CD4-positive, alpha-beta T cell (primary cell): ENCODE measurements at places on chromosomes 5 and 9.

DNA sequence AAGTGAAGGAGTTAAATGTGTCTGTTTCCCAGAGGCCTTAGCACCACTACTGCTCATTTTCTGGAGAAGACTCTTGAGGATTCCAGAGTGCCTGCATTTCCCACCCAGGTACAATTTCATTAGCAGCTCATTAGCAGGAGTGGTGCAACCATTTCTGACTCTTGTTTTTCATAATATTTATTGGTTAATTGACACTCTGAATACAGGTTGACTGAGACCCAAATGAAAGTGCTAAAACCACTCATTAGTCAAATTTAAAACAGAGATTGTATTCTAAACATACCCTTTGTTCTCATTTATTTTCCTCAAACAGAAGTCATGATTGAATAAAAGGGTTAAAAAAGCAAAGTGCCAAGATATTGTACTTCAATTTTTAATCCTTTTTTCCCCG is 134.5 kb downstream of the SIL1 start:
- no peak for DNase-seq

GRCh38 chr5:168055961-168056360 is 235.5 kb upstream of the WWC1 start:
- DNase-seq, result no peak

- DNase-seq, result no peak
These were observed 83.7 kb upstream of the ORM1 start for GRCh38 chr9:114238891-114239875.

DNA sequence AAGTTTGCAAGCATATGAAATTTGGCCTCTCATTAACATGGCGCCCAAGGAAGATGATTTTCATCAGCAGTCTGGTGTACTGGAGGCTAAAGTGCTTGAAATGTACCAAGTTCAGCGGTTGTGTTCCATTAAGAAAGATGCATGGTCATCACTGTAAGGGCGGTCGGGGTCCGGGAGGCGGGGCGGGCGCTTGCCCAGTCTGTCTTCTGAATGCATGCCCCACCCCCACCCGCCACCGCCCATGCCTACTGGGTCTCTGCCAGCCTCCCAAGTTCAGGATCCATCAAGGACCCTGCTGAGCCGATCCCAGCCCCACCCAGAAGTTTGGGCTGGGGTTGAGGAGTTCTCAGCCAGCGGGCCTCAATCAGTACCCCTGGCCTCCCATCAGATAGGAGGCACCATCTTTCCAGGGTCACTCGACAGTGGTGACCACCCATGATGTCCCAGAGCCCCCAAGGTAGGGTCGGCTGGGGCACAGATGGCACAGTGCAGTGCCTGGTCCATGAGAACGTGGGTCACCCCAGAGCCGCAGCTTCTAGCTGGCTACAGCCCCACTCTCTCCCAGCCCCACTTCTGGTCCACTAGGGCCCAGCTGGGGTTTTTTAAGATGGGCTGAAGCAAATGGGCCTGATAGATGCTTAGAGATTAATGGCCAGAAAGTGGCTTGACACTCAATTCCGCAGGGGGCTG is 24.4 kb upstream of the PRDM12 start:
- no peak for DNase-seq

- no peak for DNase-seq
These were observed 1826.2 kb upstream of the CDH6 start for GRCh38 chr5:29367176-29367833.

GRCh38 chr5:149227168-149227826 is 44.4 kb upstream of the AFAP1L1 start:
- no peak for DNase-seq

DNA sequence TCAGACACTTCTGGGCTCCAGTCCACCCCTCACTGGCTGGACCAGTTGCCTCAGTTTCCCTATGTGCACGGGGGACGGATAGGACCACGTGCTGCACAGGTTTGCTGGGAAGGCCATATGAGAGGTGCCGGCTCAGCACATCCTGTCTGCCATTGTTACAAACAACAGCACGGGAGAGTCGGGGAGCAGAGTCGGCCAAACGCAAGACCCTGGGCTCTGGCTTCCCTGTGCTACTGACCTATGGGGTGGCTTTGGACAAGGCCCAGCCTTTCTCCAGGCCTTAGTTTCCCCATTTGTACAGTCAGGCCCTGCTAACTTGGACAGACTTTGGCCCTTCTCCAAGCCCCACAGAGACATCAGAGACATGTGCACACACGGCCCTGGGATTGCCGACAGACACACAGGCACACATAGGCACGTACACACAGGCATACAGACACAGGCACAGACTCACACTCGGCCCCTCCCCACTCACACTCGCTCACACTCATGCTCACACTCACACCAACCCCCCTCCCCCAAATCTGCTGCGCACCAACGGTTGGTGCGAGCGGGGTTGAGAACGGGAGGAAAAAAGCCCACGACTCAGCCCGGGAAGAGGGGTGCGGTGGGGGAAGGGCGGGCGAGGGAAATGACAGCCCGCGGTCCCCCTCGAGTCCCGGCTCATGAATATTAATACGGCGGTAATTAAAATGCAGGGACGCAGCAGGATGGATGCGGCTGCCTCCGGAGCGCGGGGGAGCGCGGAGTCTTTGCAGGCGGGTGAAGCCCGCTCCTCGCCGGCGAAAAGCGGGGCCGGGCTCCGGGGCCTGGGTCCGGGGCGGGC is 133.0 kb downstream of the C9orf50 start:
- DNase-seq, result no peak

- DNase-seq, result no peak
These were observed 22.6 kb downstream of the CENPH start for GRCh38 chr5:69212022-69212421.

- DNase-seq, result no peak
These were observed 448.4 kb upstream of the ZNF608 start for GRCh38 chr5:125194883-125195282.

DNA sequence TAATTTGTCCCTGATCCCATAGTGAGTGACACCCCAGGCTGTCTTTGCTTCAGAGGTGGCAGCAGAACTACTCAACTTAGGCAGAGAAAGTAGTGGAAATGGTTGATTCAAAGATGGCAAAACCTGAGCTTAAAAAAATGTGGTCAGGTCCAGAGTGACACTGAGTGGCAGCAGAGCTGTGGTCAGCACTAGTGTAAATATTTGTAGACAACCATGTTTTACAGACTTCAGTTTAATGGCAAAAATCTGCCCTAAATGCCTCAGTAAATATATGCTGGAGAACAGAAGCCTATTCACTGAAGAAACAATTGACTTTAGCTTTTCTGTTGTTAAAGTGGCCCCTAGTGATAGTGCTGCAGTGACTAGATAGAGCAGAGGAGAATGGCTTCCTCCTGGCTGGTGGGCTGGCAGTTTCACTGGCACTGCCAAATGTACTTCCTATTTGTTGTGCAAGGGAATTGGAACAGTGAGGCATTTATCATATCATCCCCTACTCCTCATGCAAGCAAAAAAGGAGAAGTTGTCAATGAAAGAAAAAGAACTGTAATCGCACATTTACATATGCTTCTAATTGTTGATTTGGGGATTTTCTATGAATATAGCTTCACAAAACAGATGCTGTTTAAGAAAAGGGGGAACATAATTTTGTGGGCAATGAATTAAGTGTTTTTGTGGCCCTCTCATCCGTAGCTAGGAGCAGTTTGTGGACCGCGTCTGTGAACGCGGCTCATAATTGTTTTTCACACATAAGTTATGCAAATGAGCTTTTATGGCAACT is 12.0 kb downstream of the PBX3 start:
- DNase-seq, result no peak

DNA sequence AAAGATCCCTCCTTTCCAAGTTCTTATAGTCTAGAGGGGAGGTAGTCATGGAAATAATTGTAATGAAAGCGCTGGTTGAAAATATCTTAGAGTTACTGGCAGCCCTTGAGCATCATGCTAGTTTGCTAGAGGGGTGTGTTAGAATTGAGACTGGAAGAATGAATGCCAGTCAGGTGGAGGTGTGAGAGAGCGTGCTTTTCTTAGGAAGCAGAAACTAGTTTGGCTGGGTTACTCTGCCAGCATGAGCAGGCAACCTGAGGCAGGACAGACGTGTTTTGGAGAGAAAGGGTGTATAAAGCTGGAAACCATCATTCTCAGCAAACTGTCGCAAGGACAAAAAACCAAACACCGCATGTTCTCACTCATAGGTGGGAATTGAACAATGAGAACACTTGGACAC is 43.6 kb upstream of the DHFR start:
- DNase-seq, result no peak

DNA sequence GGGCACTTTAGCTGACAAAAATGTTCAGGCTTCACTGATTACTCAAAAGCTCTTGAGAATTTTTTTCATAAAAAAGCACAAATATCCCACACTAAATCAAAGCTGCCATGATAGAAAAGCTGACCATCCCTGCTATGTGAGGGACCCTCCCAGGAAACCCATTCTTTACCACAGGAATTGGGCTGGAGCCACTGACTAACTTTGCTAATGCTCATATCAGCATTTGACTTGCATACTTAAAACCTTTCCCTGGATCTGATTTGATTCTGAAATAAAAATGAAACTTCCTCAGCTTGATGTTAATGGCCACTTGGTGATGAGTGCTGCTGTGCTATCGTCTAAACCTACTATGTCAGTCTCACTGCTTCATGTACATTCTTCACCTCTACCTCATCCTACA is 243.6 kb downstream of the PRELID2 start:
- no peak for DNase-seq

DNA sequence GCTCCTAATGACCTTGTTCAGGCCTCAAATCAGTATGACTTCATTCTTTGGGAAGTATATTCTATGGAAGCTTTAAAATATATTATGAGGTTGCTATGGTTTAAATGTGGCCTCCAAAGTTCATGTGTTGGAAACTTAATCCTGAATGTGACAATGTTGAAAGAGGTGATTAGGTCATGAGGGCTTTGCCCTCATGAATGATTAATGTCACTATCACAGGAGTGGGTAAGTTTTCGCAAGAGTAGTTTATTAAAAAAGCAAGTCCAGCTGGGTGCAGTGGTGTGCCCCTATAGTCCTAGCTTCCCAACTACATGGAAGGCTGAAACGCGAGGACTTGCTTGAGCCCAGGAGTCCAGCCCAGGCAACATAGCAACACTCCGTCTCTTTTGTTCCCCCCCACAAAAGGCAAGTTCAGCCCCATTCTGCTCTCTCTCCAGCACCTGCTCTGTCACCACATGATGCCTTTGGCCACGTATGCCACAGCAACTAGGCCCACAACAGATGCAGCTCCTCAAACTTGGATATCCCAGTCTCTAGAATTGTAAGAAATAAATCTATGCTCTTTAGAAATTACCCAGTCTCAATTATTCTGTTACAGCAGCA is 105.3 kb downstream of the SIL1 start:
- DNase-seq, result no peak

DNA sequence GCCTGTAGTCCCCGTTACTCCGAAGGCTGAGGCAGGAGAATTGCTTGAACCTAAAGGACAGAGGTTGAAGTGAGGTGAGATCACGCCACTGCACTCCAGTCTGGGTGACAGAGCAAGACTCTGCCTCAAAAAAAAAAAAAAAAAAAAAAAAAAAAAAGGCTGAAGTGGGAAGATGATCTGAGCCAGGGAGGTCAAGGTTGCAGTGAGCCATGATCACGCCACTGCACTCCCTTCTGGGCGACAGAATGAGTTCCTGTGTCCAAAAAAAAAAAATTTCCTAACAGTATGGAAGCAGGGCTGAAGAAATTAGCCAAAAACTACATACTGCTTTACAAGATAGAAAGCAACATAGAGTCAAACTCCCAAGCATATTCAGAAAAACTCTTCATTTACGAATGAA is 132.8 kb downstream of the CPLANE1 start:
- DNase-seq, result no peak

DNA sequence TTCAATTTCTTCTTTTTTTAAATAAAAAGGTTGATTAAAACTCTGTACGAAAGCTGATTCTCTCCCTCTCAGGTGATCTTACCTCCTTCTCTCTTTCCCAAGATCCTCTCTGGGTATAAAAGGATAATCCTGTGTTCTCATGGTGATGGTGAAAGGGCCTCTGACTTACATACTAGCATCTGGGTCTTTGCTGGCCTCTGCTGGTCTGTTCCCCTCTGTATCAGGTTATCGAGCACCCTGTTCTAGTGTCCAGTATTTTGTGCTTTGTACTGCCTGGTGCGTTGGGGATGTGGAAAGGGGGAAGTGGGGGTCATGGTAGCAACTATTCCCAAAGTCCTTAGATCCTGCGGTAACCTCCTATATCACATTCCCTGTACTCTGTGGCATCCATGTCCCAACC is 328.9 kb downstream of the NR2F1-AS1 start:
- DNase-seq, result no peak

DNA sequence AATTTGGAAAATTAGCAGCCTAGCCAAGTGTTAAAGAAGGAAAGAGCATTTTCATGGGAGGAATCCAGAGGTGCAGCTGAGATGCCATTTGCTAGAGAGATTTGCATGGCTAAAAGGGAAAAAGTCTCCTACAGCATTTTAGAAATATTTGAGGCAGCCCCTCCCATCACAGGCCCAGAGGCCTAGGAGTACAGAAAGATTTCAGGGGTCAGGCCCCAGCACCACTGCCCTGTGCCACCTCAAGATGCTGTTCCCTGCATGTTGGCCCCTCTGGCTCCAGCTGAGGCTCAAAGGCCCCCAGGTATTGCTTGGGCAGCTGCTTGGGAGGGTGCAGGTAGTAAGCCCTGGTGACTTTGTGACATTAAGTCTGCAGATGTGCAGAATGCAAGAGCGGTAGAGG is 26.9 kb upstream of the NPR3 start:
- no peak for DNase-seq

DNA sequence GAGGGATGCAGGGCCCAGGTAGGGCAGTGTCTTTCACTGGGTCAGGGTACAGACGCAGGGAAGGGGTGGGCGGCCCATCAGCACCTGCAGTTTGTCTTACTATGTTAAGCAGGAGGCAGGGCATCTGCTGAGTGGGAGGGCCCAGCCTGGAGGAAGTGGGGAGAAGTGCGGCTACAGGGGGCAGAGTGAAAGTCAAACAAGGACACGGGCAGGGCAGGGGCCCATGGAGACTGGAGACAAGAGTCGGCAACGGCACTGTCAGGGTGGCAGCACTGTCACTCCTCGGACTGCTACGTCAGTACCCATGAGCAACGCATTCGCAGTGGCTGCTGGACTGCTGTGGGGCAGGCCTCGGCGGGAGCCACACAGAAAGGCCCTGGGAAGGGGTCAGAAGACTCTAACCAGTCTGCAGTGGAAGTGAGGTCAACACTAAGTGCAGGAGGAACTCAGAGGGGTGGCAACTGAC is 19.7 kb downstream of the CAMSAP1 start:
- peak; percentile 40 for DNase-seq

DNA sequence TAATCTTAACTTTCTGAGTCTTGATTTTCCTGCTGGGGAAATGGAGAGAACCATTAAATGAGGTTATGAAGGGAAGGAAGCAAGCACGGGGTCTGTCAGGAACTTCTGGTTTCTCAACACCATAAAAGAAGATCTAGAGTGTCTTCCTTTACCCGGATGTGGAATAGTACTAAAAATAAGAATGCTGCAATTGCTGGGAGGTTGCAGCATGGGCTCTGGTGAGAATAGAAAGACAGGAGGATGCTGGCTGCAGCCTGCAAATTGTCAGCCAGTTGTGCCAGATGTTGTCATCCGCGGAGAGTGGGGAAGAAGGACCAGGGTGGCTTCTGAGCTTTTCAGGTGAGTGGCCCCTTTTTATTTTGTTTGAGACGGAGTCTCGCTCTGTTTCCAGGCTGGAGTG is 69.3 kb upstream of the STC2 start:
- DNase-seq, result no peak
